ENCODE measurements at places on chromosomes 7 and 10.

- DNase-seq = no peak
Measured at GRCh38 chr10:125206623-125207022, 46.3 kb upstream of the CTBP2 start.

- no peak for DNase-seq
Measured at GRCh38 chr10:99880080-99880835, 97.8 kb downstream of the ABCC2 start.

- DNase-seq = no peak
Measured at GRCh38 chr7:114439581-114439980, 25.0 kb downstream of the FOXP2 start.

- no peak for DNase-seq
Measured at GRCh38 chr10:33376476-33376875, 42.0 kb upstream of the NRP1 start.

- DNase-seq = no peak
Measured at GRCh38 chr7:16098058-16098457, 323.3 kb downstream of the CRPPA start.

GRCh38 chr7:3964980-3965606 is 664.0 kb downstream of the SDK1 start:
- DNase-seq = no peak

DNA sequence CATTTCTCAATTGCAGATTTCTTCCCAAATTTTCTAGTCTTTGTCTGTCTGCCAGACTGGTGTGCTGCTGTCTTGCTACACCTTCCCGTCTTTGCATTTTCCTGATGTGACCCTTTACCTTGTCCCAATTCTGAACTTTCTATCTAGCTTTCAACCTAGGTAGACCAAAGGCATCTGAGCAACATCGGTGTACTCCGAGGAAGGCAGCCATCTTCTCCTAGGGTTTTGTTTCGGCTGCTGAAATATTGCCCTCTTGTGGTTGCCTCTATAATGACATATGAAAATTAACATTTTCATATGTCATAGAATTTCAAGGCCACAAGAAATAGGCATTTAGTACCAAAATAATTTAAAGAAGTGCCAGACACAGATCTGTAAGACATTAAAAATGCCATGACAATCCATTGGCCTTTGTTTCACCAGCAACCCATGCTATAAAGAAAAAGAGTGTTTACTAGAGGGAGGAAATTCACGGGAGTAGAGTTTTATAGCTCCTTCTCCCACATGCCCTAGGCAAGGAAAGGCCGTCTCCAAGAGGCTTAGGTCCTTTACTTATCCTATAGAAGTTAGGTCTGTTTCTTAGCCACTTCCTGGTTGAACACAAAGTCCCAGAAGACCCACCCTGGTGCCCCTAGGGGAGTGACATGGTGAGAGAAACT is 23.4 kb downstream of the OR9A2 start:
- peak; percentile 21 for DNase-seq

GRCh38 chr10:86313621-86314041 is 53.0 kb downstream of the GRID1 start:
- no peak for DNase-seq

DNA sequence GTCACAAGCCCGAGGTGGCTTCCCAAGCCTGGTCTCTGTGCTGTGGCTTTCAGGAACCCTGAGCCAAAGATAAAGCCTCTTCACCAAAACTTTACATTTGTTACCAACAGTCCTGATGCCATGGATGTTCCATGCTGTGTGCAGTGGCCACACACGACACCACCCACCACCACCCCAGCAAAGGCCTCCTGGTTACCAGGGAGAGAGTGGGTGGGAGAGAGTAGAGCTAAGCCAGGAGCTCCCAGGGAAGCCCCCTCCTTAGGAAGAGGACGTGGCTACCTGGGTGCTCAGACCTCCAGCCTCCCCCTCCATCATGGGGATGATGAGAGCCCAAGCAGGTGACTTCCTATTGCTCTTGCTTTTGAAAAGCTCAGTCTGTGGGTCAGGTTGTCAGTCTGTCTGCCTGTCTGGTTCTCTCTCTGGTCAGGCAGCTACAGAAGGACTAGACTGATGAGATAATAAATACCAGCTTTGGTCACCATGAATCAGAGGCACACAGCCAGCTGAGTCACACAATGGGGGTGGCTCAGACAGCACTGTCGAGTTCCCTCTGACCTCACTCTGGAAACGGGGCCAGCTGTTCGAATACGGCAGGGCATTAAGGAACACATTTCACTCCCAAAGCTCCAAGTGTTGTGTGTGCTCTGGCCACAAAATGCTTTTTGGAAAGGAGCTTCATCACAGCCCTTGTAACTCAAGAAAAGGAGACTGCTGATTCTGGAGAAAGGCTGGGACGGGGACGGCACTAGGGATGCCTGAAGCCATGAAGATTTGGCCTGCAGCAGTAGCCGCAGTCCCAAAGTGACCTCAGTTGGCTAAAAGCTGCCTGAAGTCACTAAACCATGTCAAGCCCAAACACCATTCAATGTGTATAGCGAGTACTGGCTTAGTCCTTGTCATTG is 166.0 kb downstream of the FANK1 start:
- DNase-seq = no peak

GRCh38 chr7:55135462-55135861 is 116.6 kb downstream of the EGFR start:
- DNase-seq = no peak

DNA sequence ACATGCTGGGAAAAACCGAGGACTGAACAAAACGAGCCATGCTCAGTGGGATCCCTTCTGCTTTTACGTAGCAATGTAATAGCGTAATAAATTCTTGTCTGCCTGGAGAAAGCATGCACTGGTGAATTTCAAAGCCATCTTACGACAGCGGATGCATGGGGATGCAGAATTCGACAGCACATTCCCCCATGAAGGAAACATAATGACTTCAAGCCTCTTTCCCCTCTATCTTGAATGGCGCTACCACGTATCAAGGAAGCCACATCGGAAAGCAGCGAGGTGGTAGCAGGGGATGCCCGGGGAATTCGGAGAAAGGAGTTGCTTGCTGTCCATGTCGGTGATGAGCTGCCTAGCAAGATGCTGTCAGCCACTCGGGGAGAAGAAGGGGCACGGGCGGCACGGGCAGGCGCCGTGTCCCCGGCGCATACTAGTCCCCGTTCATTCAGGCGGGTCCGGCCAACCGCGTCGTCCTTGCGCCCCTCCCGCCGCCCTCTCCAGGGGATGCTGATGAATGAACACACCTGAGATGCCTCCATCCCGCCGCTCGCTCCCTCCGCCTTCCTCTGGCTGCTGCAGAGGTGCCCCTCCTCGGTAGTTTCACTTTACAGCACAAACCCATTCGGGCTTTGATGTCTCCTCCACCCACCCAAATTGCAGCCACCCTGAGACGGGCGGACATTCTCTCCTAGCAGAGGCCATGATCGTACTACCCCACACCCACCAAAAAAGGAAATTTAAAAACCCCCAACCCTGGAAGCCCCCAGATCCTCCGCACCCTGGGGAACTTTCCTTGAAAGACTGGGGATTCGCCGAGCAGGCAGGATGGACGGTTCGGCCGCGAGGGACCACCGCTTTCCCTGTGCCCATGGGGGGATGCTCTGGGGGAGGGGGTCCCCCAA is 644 bp downstream of the SORBS1 start:
- no peak for DNase-seq

DNA sequence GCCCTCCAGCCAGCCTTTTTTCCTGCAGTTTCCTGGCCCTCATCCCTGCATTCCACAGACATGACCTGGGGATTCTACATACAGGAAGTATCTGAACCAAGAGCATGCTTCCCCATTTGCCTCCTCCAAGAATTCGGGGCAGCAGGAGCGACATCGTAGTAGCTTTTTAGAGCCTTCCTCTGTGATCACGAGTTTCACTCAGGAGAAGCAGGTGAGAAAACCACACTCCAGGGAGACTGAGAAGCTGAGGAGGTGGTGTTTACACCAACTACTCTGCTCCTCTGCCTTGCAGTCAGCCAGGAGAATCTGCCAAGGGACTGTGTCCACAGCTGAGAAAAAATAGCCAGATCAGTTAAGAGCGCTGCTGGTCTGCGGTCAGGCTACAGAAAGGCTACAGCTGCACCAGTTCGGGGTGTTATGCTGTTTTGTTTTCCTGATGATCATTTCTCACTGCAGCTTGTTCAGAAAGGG is 54.1 kb downstream of the HSPA12A start:
- DNase-seq = no peak

- DNase-seq = no peak
Measured at GRCh38 chr10:86152354-86152753, 214.2 kb downstream of the GRID1 start.

DNA sequence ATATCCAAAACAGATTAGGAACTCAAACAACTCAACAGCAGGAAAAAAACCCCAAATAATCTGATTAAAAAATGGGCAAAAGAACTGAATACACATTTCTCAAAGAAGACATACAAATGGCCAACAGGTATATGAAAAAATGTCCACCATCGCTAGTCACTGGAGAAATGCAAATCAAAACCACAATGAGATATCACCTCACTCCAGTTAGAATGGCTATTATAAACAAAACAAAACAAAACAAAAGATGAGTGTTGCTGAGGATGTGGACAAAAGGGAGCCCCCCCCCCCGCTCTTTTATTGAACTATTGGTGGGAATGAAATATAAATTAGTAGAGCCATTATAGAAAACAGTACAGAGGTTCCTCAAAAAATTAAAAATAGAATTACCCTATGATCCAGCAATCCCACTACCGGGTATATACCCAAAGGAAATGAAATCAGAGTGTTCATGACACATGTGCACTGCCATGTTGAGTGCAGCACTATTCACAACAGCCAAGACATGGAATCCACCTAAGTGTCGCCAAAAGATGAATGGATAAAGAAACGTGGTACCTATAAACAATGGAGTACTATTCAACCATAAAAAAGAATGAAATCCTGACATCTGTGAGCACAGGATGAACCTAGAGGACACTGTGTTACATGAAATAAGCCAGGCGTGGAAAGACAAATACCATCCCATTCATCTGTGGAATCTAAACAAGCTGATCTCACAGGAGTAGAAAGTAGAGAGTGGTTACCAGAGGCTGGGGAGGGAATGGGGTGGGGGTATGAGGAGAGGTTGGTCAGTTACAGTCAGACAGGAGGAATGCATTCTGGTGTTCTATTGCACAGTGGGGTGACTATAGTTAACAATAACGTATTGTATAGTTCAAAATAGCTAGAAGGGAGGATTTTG is 78.1 kb upstream of the RHEB start:
- DNase-seq = no peak

DNA sequence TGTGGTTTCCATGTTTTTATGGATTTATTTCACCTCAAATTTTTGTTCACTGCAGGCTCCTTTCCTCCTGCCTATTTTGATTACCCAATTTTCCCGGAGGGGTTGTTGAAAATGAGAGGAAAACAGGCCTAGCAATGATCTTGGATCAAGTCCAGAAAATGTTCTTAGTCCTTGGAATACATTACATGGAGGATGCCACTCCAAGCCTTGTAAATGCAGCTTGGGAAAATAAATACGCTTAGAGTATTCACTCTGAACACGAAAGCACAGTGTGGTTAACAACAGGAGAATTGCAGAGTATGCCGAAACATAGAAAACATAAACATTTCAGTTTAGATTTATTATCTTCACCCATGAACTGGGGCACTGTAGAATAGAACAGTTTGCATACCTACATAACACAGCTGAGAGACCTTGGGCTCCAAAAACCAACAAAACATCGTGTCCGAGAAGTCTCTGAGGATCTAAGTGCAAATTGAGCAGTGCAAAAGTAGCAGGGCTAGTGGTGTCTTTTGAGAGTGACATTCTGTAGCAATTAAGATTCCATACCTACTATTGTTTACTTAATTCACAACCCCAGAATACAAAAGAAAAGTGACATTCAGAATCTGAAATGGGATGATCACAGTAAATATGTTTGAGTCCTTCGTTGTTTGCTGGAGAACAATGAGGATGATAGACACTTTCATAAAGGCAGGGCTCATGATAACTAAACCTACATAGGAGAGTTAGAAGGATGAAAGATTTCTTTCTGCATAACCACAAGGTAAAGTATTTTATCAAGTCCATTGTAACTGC is 7.6 kb upstream of the CD36 start:
- no peak for DNase-seq

- no peak for DNase-seq
Measured at GRCh38 chr10:103676851-103677417, 178.4 kb downstream of the SH3PXD2A start.

GRCh38 chr7:137523171-137523570 is 179.6 kb upstream of the PTN start:
- DNase-seq = no peak

DNA sequence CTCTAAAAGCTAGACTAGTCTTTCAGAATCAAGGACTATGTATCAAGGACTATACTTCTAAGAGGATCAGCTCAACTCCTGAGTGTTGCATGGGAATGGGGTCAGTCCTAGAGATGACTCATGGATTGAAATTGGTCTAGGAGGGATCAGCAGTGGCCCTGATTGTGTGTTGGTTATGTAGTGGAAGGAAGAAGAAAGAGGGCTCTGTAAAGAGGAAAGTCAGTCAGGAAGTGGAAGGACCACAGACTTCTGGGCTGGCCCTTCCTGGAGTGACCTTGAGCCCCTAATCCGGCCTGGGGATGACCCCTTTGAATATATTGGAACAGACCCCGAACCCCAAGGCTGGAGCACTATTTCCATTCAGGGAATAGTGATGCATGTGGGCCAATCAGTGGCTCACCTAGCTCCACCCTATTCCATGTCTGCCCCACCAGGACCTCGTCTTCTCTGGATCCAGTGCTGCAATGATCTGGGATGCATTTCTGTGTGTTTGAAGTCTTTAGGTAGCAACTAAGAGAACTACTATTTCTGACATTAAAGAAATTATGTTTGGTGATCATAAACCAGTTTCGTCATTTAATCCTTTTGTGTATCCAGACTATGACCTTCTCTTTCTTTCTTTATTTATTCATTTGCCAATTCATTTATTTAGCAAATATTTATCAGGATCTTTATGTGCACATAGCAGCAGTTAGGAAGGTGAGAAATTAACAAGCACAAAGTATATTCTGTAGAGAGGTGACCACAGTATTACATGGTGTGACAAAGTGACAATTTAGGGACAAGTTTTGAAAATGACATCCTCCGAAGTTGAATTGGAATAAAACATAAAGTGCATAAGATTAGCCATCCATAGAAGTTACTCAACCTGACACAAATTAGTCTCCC is 48.6 kb upstream of the KIF5B start:
- DNase-seq = no peak

- no peak for DNase-seq
Measured at GRCh38 chr10:35462491-35462934, 126.2 kb downstream of the CCNY start.

- no peak for DNase-seq
Measured at GRCh38 chr10:86079088-86079487, 287.5 kb downstream of the GRID1 start.

DNA sequence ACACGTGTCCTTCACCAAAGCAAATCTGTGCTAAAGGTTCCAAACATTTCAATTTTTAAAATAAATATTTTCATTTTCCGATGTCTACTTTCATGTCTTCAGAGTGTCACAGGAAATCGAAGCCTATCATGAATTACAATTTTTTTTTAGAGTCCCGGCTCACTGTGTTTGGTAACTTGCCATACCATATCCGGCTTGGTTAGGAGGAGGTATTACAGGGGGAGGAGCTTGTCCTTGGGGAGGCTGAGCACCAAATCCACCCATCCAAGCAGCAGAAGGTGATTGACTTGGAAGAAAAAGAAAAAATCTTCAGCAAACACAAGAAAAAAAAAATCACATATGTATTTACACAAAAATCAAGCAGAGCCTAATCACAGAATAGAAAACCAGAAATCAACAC is 21.3 kb downstream of the TIAL1 start:
- DNase-seq = no peak
